ENCODE measurements at places on chromosomes 12 and 14. TPM values are rescaled to one million over a fixed set of nuclear protein-coding genes. Genes with fewer than 3 reads are reported as not detected.
A peak's percentile ranks its signal among the peaks of the same experiment; 100 is the strongest.

DNA sequence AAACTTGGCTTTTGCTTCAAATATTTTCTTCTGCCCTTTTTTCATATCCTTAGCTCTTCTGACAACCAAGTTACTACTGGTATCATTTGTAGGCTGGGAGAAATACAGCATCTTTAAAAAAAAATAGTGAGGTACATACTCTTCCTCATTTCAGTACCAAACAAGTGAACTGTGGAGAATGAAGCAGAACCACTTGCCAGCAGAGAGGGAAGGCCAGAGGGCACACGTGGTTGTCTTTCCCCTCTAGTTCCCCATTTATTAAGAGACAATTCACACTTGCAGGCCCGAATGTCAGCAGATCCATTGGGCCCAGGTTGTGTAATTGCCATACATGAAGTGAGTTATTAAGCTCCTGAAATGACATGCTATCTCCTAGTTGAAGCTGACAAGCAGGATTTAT is 3.2 kb downstream of the SUSD6 start:
- no peaks in the 10 kb centered on the region for H3K36me3 ChIP-seq
- peak overlapping the region; percentile 84 for H3K27ac ChIP-seq
- H3K27me3 ChIP-seq = no peaks in the 10 kb centered on the region
- H3K4me1 ChIP-seq = peaks cover 21% of the 10 kb centered on the region

Gene CYP27B1
- total RNA-seq = not detected

DNA sequence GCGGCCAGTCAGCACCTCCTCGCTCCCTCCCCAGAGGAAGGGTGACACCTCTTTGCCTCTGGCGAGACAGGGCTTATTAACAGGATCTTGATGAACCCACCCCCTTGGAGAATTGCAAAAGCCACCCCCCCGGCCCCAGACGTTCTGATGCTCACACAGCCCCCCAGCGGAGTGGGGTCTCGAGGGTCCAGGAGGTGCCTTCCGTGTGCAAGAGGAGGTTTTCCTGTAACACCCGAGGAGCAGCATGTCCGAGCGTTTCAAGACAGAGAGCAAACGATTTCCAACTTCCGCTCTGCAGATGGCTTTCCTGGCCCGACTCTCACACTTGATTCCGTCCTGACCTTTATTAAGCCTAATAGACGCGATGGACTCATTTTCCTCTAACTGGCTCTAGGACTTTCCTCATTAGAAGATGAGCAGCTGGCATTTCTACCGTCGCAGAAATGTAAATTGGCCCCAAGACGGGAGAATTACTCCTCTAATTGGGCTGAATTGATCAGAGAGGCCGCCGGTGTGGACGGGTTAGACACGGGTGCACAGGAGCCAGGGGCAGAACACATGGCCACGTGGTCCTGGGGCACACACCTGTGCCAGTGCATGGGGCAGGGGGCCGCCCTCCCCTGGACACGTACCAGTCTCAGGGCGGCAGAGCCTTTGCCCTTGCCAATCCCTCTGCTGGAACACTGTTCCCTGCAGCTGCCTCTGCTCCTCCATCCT is 84.4 kb downstream of the NOC4L start:
- DNase-seq = no peak
- peaks cover 14% of the 10 kb centered on the region for H3K27me3 ChIP-seq
- no peak overlapping the region for H3K4me3 ChIP-seq
- H3K4me1 ChIP-seq = no peaks in the 10 kb centered on the region
- H3K36me3 ChIP-seq = no peaks in the 10 kb centered on the region
- H3K27ac ChIP-seq = no peak overlapping the region

Gene AQP5
- total RNA-seq = not detected

Gene CHGA
- not detected for total RNA-seq

GRCh38 chr12:93126069-93126474 is 197.0 kb upstream of the EEA1 start:
- H3K27ac ChIP-seq = no peak overlapping the region
- DNase-seq = no peak
- H3K4me3 ChIP-seq = no peak overlapping the region
- H3K36me3 ChIP-seq = no peaks in the 10 kb centered on the region

DNA sequence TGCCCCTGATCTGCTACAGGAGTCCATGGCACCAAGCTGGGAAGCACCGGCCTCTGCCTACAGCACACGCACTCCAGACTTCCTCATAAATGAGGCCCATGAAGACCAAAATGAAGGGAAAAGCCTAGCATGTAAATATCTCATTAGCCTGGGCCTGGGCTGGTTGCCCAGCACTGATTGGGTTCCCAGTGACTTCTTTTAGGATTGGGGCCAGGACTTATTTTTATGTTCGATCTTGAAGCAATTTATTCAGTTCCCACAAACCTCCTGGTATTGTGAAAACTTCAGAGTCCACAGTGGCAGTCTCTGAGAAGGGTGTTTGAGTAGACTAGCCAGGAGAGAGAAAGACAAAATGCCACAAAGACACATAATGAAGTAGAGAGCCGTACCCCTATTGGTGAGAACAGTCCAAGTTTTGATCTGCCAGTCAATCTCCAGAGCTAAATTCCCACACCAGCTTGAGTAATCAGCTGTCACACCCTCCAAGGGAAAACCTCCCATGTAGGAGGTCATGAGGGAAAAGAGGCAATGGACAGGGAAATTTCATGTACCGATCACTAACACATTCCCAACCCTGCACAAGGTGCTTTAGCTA is 78.2 kb downstream of the PHLDA1 start:
- H3K27me3 ChIP-seq = no peaks in the 10 kb centered on the region
- no peak for DNase-seq
- H3K4me3 ChIP-seq = no peak overlapping the region
- H3K36me3 ChIP-seq = no peaks in the 10 kb centered on the region

DNA sequence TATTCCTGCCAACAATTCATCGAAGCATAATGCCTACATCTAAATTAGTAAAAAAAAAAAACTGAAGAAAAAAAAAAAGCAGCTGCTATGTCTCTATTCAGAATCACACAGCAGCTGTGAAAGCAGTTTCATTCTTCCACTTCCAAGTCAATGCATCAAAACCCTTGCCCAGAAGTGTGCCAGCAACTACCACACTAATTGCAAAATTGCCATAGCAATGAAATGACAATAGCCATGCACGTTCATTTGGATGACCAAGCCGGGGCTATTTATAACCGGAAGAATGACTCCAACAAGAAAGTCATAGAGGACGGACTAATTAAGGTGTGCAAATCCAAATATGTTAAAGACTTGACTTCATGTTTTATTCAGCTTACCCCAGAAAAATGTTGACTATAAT is 42.5 kb downstream of the SLC2A13 start:
- H3K4me3 ChIP-seq = no peak overlapping the region
- no peak for DNase-seq
- no peaks in the 10 kb centered on the region for H3K4me1 ChIP-seq
- H3K36me3 ChIP-seq = no peaks in the 10 kb centered on the region
- no peaks in the 10 kb centered on the region for H3K27me3 ChIP-seq
